ENCODE measurements at places on chromosomes 1 and 21.

DNA sequence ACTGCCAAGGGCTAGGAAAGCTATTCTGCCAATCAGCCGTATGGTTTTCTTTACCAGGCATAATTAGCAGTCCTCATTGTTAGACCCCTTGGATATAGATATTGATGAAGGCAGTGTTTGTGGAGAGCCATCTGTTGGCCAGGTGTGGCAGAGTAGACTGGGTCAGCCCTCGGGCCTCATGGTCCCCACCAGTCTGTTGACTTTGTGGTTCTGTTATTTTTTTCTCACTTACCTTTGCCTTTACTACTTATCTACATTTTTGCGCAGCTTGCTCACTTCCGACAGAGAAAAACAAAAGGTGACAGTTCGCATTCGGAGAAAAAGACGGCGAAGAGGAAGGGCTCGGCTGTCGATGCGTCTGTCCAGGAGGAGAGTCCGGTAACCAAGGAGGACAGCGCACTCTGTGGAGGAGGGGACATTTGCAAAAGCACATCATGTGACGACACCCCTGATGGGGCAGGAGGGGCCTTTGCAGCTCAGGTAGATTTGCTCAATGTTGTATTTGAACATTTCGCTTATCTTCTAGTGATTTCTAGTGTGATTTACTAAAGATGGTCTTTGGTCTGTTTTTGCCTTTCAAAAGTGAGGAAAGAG is 2.3 kb downstream of the PCNT start:
- DNase-seq, result no peak

DNA sequence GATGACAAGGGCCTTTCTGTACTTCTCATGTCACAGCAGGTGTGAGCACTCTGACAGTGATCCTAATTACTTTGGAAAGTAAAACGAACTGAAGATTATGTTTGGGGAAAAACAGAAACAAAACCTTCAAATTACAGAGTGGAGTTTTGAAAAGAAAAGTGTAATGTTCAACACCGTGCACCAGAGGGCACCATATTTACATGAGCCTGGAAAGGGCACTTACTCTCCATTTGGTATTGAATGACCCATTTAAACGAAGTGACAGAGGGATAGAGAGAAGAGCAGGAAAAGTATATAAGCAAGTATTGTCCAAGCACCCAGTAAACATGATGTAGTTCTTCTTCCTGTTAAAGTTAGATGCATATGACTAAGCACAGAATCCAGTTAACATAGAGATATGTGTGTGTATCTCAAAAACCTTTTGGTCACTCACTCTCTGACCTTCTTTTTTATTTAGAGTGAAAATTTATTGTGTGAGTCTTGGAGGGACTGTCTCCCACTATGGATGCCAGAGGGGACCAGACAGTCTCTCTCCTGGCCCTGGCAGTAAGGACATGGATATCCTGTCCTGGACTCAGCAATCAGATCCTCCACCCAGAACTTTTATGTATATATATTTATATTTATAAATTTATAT is 3.8 kb upstream of the RGSL1 start:
- peak; percentile 66 for DNase-seq

DNA sequence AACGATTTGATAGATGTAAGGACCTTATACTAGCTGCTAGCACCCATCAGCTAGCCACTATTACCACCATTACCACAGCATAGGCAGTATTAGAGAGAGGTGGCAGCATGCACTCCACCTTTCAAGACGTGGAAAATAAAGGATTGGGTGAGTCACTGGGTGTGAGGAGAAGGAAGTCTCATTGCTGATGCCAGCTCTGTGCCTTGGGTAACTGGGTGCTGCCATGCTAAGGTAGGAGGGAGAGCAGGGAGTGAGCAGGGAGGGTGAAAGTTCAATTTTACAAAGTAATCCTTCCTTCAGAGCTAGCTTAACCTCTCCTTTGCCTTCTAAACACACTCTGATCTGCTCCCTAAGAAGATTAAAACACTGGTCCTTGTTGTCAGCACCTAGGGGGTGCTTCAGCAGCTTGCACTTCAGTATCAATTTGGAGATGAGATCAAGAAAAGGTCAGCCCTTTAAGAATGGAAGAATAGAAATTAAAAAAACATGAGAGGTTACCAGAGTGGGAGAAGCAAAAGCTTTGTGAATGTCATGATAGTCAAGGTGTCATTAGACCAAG is 1.8 kb upstream of the LIN9 start:
- DNase-seq, result no peak

DNA sequence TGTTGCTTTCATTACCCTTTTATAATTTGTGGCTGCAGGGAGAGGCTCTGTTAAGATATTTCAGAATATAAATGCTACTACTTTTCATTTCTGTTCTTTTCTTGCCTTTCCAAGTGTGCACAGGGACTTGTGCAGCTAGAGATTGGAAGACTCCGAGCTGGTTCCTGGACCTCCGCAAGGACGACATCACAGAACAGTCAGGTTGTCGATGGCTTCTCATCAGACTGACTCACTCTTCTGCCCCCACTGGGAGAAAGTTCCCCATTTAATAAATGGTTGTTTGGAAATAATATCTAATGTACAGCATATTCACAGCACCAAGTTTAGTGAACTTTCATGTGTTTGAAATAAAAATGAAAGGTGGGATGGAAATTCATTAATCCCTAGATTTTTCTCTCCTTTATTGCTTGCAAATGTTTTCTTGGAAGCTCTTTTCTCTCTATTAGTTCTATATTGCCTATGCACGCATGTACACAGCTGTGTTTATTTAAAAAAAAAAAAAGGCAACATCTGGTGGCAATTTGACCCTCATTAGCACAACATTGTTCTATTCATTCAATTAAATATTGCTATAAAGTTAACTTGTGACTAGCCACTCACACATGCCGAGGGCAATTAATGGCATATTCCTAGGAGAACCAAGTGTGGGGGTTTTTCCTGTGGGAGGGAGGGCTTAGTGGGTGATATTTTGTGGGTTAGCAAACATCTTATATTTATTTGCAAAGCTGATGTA is 77.5 kb upstream of the L1TD1 start:
- DNase-seq, result no peak

- DNase-seq, result no peak
These were observed 2.9 kb downstream of the PADI3 start for GRCh38 chr1:17251701-17252376.

DNA sequence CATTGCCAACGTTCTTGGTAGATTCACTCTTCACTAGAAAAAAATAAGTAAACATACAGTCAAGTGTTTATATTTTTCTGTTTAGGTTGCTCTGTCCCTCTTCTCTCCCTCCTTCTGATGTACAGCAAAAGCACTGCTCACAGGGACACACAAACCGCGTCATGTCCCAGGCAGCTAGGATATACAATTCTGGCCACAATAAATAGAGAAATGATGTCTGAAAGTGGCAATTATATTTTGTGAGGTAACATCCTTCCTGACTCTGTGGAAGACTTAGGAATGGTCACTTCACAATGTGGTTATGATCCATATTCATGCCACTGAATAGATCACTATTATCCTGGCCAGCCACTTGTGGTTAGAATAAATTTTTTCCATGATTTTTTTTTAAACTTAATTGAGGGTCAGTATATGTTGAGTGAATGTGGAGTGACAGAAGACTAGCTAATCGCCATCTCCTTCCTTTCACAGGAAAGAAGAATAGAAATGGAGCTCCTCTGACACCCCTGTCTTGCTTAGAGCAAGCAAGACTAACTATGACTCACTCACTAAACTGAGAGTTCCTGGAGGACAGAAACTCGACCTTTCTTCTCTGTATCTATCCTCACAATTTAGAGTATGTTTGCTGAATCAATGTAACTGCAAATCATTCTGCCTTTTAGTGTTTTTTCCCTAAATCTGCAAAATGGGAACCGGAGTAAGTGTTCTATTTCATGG is 54.0 kb downstream of the ZNHIT6 start:
- no peak for DNase-seq

DNA sequence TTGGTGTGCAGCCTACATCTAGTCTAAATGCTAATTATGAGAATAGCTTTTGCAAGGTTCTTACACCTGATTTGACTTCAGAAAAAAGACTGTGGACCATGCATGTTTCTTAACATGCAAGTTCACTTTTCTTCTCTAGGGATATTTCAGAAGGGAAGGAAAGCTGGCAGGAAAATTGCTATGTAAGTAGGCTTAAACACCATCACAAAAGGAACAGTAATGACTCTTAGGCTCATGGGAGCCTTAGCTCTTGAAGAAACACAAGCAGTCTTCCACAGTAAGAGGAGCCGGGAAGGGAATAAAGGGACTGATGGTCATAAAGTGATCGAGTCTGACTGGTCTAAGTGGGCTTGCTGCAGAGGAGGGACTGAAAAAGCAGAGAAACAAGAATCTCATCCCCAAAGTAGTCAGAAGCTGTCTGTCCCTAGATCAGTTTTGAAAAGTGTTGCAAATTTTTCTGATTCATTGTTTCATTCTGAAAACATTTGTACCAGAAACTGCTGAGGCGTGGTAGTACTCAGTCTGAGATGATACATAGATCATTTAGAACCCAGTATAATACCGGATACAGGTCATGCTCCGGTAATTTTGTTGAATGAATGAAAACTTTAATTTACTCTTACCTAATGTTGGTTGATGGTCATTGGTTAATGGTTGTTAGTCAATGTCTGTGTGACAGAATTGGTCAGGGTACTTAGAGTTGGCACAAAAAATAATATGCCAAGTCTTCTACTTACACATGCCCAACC is 40.9 kb downstream of the SMYD2 start:
- DNase-seq, result no peak

GRCh38 chr1:221069986-221070385 is 190.7 kb downstream of the HLX start:
- no peak for DNase-seq

GRCh38 chr21:44357064-44357837 is 3.8 kb downstream of the TRPM2 start:
- no peak for DNase-seq

DNA sequence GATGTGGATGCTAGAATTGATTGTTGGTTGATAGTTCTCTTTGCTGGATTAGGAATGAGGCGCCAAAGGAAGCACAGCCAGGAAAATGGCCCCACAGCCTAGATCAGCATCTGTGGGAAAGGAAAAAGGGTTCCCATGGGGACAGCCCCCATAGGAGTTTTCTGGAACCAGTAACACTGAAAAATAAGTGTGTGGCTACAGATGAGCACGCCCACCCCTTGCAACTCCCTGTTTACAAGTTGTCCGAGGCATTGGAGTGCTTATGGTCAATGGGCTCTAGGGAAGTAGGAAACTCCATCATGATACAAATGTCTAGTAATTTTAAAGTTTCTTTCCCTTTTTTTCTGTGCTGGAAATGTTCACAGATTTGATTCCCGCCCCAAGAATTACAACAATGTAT is 23.8 kb upstream of the UBE2U start:
- DNase-seq, result no peak

DNA sequence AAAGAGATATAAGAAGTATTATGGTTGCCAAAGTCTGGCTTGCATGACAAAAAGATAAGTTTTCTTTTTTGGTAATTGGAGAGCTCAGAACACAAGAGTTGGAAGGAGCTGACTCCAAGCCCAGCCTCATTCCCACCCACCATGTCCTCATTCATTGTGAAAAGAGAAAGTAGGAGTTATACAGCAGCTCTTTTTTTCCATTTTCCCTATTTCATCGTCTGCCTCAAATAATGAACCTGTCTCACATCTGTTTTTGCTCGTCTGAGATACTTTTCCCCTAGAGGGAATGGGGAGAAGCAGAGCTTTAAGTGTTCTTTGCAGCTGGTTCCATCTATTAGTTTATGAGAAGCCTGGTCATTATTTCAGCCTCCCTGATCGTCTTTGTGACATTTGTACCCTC is 34.7 kb downstream of the AGT start:
- DNase-seq, result no peak

GRCh38 chr21:9753943-9754342 is 767.4 kb upstream of the TPTE start:
- DNase-seq, result no peak

DNA sequence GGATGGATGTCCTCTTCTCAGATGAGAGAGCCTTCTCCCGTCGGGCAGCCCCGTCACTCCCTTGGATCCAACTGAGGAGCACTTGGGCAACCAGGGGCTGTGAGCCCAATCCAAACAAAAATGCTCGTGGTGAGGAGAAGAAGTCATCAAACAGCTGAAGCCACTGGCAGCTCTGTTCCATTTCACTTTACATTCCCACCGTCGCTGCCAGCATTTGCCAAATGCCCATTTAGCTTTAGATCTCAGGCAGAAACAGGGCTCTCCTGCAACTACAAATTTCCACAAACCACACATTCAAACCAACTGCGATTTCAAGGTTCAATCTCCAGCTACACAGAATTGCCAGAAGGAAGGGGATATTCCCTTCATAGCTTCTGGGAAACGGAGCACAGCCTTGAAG is 634.6 kb downstream of the SMYD3 start:
- DNase-seq, result no peak

DNA sequence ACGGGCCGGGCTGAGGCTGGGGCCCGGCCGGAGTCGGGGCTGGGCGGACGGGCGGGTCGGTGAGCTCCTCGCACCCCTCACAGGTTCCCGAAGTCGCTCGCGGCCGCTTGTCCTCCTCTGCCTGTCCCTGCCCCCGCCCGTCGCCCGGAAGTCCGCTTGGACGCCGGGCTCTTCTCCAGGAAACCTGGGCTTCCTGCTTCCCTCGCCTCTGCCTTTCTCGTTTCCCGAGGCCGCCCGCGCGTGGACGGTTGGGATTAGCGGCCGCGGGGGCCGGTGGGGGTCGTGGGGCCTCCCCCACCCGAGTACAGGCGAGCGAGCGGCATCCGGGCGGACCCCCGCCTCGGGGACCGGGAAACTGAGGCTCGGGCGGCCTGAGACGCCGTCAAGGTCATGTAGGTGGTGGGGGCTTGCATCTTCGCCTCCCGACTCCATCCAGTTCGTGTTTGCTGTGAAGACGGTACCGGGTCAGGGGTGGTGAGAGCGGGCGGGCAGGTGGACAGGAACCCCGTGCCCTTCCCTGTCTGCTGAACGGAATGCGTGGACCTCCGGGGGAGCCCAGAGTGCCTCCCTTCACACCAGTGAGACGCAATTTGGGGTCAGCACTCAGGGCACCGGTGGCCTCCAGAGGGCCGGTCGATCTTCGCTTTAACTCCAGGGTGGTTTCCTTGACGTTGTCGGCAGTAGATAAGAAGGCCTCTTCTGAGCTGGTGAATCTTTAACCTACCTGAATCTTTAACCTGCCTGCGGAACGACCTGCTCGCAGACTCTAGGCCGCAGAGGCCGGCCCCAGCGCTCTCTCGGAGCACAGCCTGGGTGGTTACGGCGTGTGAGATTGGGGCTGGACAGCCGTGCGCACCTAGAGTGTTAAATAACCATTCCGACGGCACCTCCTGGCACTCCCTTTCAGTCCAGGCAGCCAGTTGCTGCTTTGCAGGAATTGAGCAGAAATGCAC is 686 bp downstream of the ARF1 start:
- DNase-seq, result no peak

- no peak for DNase-seq
These were observed 34.9 kb downstream of the GPR3 start for GRCh38 chr1:27427329-27427728.

- peak; percentile 70 for DNase-seq
These were observed 64.1 kb upstream of the WDR26 start for GRCh38 chr1:224498574-224499170.

GRCh38 chr21:42627527-42628289 is 25.7 kb upstream of the PDE9A start:
- DNase-seq, result no peak

DNA sequence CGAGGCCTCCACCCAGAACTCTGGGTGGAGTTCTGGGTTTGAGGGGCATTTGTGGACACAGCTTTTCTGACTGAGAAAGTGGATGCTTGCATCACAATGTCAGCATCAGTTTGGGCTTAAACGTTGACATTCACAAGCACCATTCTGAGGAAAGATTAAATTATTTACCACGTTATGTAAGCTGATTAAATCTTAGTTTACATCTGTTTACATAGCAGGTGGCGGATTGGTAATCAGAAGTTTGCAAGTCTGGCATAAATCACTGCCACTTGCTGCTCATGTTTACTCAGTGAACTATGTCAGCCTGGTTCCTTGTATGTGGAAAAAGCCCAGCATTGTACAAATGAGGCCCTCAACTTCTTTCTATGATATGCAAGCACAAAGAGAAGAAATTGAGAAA is 310.1 kb downstream of the PAPPA2 start:
- no peak for DNase-seq
